ENCODE measurements at places on chromosomes 12 and 14.

- DNase-seq: no peak
Observed at GRCh38 chr12:78563826-78564225, 300.7 kb upstream of the SYT1 start.

DNA sequence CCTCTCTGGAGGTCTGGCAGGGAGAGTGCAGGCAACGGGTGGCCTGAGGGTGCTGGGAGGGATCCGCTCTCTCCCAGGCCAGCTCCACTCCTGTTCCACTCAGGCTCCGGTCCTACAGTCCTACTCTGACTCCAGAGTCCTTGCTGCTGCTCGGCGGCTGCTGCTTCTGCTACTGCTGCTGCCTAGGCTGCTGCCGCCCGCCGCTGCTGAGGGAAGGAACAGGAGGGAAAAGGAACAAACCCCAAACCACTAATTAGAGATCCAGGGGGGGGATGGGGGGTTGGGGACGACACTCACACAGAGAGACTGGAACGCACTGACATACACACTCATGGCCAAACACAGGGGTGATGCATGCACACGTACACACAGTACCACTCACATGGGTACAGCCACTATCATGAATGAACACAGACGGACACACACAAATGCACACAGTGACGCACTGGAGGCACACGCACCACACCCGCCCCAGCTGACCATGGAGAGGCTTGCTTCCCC lies at the start of gene SP7:
Gene SP7, minus strand, starts transcription at position 174 of the 501 bp plus-strand sequence. CDS start 708 bp downstream, outside the sequence.
- no peak for DNase-seq

DNA sequence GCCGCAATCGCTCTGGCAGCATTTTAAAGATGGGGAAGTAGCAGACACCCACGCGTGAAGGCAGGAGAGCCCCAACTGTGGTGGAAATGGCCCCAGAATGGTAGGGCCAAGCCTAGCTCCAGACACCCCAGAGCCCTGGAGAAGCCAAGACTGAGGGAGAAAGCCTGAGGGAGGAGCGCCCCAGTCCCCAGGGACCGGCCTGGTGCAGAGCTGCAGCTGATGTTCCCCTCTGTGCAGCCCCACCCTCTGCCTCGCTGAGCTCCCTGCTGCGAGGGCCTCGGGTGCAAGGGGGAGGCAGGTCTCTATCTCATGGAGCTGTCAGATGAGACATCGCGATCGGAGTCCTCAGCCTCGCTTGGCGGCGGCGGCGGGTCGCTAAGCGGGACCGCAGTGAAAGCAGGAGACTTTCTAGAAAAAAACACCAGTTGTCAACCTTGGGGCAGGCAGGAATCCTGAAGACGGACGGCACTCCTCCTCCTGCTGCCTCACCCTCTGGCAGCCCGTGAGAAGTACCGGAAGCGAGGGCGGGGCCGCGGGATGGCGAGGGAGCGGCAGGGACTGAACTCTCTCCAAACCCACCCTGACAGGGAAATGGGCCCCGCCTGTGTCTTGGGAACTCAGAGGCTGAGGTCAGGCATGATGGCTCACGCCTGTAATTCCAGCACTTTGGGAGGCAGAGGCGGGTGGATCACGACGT lies 6.0 kb downstream of the GAPDH start:
- DNase-seq: no peak

GRCh38 chr12:3533703-3534386 lies 42.8 kb downstream of the PRMT8 start:
- DNase-seq: no peak

DNA sequence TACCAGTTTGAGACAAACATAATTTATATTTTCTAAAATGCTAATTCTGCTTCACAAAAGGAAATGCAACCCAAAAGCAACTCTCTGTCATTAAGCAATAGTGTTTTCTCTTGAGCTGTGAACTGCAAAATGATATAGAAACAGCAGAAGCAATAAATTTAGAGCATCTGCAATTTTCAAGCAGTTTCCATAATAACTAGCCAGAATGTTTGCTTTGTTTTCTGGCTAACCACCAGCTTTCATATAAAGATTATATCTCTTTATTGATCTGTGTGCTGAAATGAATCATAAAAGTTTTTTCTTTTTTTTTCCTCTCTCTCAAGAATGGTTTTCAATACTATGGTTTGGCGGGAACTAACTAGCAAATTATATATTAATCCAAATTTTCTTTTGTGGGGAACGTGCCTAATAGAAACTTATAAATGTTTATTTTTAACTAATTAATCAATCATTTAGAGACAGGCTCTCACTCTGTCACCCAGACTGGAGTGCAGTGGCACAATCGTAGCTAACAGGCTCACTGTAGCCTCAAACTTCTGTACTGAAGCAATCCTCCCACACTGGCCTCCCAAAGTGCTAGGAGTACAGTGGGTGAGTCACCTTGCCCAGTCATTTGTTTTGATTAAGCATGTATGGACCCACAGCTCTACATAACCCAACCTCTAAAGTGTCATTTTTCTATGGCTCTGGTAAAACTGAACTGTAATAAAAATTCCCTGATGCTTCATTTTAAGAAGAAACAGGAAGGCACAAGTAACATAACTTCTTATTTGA lies 830.1 kb upstream of the MGAT4C start:
- DNase-seq: no peak

GRCh38 chr12:47721431-47721973 lies 3.8 kb downstream of the ENDOU start:
- DNase-seq: no peak

- DNase-seq: peak; percentile 52
Observed at GRCh38 chr14:103110681-103111231, 12.5 kb upstream of the TNFAIP2 start.

DNA sequence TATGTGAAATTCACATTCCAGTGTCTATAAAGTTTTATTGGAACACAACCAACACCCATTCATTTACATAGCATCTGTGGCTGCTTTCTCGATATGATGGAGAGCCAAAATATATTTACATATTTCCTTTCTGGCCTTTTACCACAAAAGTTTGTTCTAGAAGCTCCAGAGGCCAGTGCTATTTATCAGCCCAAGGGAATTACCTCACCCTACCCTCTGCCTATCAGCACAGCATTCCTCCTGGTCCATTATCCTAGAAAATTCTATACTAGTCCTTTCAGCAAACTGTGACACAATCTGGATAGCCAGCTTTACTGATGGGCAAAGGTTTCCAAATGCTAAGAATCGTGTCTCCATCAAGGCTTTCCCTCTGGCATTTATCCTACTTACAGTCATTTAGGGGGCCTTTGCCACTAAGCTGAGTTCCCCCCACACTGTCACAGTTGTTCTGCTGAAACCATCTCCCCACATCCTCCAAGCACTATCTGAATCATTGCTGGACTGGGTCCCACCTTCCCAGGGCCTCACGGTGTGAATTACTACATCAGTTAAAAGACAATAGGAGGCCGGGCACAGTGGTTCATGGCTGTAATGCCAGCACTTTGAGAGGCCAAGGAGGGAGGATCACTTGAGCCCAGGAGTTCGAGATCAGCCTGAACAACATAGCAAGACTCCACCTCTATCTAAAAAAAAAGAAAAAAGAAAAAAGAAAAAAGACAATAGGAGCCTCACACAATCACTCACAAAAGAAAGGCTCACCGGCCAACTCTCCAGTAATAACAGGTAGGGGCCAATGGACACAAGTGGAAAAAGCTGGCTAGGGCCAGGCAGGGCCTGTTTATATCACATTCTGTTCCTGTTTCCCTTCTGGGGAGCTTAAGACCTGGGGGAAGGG lies 12.1 kb downstream of the SYNE3 start:
- no peak for DNase-seq

- DNase-seq: no peak
Observed at GRCh38 chr12:88399811-88400210, 180.5 kb downstream of the KITLG start.

DNA sequence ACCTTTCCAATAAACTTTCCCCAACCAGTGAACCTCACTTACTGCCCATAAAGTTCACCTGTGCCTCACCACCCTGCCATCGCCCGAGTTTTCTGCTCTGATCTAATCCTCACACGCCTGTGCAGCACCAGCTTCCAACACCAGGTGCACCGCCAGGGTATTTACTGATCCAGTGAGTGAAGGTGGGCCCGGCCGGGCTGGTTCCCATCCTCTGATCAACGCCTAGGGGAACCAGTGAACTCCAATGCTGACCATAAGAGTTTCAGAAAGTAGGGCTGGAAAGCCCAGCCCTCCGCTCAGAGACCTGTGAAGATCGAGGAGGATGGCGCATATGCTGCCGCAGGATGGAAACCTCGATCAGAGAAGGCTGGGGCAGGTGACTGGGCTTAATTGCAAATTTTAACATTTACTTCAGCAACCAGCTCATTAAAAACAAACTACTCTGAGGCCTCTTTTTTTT lies 685 bp upstream of the MYL6B start:
- DNase-seq: no peak

DNA sequence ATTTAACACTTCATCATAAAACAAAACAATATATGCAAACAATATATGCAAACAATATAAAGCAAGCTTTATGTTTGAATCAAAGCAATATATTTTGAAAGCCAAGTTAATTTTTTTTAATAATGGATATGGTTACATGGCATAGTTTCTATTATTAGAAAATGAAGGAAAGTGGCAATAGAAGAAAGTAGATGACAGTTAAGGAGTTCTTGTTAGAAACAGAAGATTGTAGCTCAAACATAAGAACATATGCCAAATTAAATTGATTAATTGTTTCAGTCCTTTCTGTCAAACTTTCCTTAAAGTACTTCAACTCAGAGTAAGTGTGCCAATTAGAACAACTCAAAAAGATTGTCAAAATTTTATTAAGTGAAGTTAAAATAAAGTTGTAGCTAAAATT lies 1248.3 kb downstream of the SLC16A7 start:
- DNase-seq: no peak

GRCh38 chr14:96965885-96966595 lies 168.9 kb downstream of the VRK1 start:
- no peak for DNase-seq

GRCh38 chr12:15074351-15074750 lies 101.5 kb downstream of the PDE6H start:
- DNase-seq: no peak

GRCh38 chr12:75834591-75834990 lies 197.0 kb downstream of the PHLDA1 start:
- DNase-seq: no peak

DNA sequence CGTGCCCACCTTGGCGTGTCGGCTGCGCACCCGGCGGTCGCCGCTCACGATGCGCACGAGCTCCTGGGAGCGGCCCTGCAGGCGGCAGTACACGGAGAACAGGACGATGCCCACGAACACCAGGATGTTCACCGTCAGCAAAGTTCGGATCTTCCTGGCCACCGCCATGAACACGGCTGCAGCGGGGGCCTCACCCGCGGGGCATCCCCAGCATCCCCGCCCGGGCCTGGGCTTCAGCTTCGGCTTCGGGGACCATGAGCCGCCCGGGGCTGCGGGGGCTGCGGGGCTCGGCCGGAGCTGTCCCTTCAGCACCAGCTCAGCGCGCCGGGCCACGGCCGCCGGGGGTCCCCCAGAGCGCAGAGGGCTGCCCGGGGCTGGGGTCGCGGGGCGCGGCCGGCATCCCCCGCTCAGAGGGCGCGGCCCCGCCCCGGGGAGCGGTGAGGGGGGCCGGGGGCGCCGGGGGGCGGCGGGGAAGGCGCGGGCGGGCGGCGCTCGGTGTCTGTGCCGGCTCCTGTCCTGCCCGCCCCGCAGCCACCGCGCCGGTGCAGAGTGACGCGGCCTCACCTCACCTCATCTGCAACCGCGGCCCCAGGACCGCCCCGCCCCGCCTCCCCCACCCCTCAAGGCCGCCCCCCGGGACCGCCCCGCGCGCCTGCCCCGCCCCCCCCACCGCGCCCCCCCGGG lies at the start of gene GALNT9:
Gene GALNT9, minus strand, starts transcription at position 554 of the 684 bp plus-strand sequence. Its CDS starts 386 bp downstream, at position 168.
- no peak for DNase-seq

DNA sequence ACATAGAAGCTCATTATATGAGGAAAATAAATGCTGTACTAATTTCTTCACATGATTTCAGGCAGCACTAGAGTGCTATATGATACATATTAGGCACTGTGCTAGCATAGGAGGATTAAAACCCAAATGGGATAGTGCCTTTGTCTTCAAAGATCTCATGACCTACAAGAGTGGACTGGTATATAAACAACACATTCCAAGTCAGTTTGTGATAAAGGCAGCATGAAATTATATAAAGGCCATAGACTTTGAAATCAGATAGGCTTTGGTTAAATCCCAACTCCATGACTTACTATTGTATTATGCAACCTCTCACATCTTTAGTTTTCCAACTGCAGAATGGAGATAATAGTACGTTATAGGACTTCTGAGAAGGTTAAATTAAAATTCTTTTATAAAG lies 179.7 kb downstream of the RAD51B start:
- no peak for DNase-seq

- no peak for DNase-seq
Observed at GRCh38 chr14:37223947-37224474, 26.3 kb downstream of the MIPOL1 start.

DNA sequence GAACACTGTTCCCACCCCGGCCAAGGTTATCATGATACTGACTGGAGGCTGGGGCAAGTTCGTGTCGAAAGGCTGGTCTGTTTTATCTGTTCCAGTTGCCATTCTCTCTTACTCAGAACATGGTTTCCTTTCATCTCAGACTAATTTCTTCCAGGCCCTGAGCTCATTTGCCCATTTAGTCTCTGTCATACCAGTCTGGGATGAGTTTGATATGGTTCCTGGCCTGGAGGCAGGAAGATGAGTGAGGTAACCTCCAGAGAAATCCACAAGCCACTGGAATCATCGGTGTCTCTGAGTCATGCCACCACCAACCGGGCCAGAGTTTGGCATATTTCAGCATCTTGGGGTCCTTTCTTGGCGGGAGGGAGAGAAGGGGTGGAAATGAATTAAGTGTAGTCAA lies 114.7 kb downstream of the NTF3 start:
- DNase-seq: no peak

GRCh38 chr12:17192721-17193120 lies 586.8 kb upstream of the LMO3 start:
- no peak for DNase-seq

DNA sequence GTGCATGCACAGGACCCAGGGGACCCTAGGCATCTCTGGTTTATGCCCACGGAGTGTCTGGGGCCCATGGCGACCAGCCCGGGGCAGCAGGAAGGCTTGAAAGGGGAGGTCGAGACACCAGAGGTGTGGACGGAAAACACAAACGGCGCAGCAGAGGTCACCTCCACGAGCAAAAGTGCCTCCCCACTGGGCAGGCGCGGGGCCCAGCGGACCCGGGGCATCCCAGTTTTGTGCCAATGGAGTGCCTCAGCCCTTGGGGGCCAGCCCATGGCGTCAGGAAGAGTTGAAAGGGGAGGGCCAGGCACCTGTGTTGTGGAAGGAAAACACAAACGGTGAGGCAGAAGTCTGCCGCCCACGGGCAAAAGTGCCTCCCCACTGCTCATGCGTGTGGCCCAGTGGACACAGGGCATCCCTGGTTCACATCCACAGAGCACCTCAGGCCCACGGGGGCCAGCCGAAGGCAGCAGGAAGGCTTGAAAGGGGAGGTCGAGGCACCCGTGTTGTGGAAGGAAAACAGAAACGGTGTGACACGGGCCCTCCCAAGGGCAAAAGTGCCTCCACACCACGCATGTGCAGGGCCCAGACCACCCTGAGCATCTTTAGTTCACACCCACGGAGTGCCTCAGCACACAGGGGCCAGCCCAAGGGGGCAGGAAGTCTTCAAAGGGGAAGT lies 378.8 kb downstream of the ALG10 start:
- DNase-seq: no peak

Data from NCI-H1048 (cell line).